Astrocyte (in vitro differentiated cells and primary cell): ENCODE measurements at places on chromosomes 1 and 21. TPM values are rescaled to one million over a fixed set of nuclear protein-coding genes. Genes with fewer than 3 reads are reported as not detected.

Gene MR1
- 1.2 and 1.6 TPM in 2 replicates for total RNA-seq

Gene MAGOH
- total RNA-seq, result 34.8 and 35.7 TPM in 2 replicates

Gene KPRP
- total RNA-seq, result not detected in 2 replicates

Gene BRWD1
- 28.0 and 28.1 TPM in 2 replicates for total RNA-seq
